Activated T-cell treated with anti-CD3 and anti-CD28 coated beads, Interleukin-2, amount 50 U/mL, for 1 hour (primary cell): ENCODE measurements at places on chromosomes 13 and 19.
A peak's percentile ranks its signal among the peaks of the same experiment; 100 is the strongest.

- DNase-seq = no peak
Measured at GRCh38 chr13:28704282-28704681, 14.5 kb downstream of the SLC46A3 start.

- no peak for DNase-seq
Measured at GRCh38 chr19:5977222-5977784, 637 bp downstream of the RANBP3 start.

DNA sequence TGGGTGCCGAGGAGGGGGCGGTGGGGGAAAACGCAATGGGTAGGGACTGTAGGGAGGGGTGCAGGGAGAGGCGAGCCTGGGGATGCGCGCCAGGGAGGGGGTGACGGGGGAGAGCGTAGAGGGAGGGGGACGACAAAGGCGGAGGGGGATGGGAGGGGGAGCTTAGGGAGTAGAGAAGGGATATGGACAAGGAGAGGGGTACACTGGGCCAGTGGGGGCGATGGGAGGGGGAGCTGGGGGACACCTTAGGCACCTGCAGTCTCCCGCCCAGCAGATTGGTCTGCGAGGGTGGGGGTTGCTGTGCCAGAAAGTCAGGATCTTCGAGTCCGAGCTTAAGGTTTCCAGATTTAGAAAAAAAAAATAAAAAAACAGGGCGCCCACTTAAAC, 15.7 kb downstream of the CCDC124 start:
- DNase-seq = no peak

DNA sequence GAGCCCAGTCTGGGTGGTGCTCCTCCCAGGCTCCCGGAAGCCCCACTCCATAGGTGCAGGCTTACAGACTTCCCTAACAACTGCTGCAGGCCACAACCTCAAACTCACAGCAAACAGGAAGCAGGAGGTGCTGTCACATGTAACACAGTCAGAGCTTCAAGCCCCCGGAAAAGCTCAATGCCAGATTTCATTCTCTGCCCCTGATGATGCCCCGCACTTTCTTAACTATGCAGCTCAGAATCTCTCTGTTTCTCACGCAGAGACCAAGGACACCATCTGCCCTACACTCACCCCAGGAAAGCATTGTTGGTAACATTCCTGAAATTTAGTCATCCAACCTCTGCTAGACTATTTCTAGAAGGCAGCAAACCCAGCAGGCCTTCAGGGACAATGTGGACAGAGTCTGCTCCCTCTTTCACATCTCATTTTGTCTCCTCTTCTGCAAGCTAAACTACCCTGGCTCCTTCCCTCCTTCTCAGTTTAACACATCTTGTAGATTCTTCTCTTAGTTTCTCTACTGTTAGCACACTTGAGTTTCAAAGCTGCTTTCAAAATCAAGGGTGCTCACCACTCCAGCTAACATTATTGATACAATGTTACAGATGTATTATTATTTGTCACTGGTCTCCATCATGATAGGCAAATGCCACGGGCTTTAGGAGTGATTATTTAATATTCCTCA, 162.5 kb downstream of the KCTD12 start:
- no peak for DNase-seq

DNA sequence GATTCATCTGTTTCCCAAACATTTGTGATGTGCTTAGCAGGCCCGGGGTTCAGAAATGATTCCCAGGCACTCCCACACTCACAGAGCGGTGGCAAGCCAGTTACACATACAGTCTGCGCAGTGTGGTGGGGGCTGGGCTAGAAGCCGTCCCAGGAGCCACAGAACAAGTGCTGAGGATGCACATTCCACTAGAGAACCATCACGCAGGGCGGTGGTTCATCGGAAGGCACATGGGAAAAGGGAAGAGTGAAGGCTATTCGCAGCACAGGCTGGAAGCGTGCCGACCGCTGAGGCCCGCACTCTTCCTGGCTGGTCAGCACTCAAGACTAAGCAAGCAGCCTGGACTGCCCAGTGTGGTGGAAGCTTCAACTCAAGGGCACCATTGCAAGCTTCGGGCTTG, 126.3 kb upstream of the SLC7A1 start:
- no peak for DNase-seq

- no peak for DNase-seq
Measured at GRCh38 chr13:106492588-106493475, 42.6 kb downstream of the EFNB2 start.

GRCh38 chr19:34096020-34096915, 76.0 kb upstream of the LSM14A start:
- DNase-seq = no peak

- DNase-seq = no peak
Measured at GRCh38 chr13:39959497-39960144, 304.2 kb downstream of the COG6 start.

GRCh38 chr19:48926909-48927308, 6.6 kb upstream of the DHDH start:
- DNase-seq = no peak

DNA sequence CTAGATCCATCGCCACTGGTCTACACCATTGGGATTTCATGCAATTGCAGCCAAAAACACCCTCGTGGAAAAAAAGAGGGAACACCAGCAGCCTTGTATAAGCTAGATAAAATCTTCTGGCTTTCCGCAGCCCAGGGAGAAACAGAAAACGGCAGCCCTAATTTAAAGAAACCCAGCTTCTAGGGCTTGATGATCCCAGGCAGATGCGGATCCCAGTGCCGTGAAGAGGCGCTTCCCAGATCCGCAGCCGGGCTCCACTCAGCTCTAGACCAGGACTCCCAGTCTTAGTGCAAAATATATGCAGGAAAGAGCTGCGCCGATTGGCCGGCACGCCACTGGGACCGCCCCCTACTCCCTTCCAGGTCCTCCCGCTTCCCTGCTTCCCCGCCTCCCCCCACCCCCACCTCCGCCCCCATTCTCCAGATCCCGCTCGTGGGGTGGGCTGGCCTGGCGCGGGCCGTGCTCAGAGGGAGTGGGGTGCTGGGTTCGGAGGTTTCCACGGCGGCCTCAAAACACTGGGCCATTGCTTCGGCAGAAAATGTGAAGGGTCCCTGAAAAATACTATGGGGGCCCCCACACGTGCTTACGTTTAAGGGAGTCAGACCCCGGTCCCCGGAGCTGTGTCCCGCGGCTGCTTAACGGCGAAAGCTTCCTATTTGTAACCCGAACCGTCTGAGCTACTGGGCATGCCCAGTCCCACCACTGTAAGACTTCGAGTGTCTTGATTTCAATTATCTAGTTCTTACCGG, 63.1 kb downstream of the SERP2 start:
- DNase-seq = peak; percentile 39

DNA sequence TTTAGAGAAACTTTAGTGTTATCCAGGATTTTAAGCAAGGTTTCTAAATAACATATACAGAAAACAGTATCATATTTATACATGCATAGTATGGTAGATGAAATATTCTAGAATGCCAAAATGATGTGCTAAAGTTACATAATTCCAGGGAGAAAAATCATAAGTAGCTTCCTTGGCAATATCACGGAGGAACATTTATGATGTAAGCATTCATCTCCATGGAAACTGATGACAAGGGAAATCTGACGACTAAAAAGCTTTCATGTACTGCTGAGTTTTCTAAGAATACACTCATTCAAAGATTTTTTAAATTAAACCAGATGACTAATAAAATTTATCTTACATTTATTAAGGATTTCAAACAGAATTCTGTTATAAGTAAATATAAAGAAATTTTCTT, 4.7 kb downstream of the TEX30 start:
- DNase-seq = no peak

DNA sequence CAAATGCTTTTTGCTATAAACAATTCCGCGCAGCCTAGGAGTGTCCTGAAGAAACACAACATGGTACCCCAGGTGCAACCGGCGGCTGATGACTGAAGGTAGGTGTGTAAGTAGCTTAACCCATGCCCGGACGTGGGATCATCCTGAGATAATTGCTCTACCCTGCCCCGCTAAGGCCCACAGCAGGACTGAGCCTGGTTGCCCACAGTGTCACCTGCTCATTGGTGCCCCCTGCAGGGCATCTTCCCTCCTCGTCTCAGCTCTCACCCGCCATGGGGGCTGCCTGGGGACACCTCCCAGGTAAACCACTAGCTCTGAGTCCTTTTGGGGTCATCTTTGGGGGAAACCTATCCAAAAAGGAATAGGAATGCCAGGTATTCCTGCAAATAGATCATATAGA, 22.3 kb downstream of the TMEM161A start:
- DNase-seq = peak; percentile 50

- DNase-seq = no peak
Measured at GRCh38 chr19:46133101-46133627, 8.7 kb upstream of the IGFL3 start.

GRCh38 chr19:46924874-46925547, 64.2 kb downstream of the ARHGAP35 start:
- DNase-seq = no peak

GRCh38 chr19:15368798-15369593, 10.6 kb downstream of the AKAP8 start:
- no peak for DNase-seq

DNA sequence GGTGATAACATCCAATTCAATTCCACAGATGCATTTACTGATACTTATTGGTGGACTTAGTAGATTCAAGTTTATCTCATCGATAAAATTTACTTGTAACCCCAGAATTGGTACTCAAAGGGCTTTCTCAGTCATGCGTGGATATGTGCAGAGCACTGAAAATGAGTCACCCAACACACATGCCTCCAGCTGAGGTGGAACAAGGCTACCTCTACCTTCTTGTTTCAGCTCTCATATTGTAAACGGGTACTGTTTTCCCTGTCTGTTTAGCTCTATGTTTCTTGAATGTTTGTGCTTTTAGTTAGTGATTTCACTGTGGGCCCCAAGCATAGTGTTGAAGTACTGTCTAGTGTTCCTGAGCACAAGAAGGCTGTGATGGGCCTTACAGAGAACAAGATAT, 1.5 kb downstream of the LRRC63 start:
- DNase-seq = no peak

GRCh38 chr13:41756198-41756880, 204.6 kb downstream of the VWA8 start:
- no peak for DNase-seq

DNA sequence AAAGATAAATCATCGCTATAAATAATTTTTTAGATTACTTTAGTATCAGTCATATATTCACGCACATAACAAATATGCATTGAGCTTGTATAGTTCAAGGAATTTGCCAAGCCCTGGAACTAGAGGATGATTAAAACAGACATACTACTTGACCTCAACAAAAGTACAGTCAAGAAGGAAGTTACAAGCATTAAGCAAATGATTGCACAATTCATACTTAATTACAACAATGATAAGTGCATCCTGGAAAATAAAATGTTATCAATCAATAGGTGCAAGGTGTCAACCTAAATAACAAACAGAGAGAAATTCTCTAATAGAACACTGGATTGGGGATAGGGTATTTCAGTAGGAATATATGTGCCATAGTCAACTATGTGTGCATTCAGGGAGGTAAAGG, 491.2 kb downstream of the GPC5 start:
- DNase-seq = no peak

GRCh38 chr13:78382491-78382890, 220.9 kb downstream of the POU4F1 start:
- DNase-seq = no peak

GRCh38 chr19:13011653-13012389, 16.5 kb downstream of the NFIX start:
- no peak for DNase-seq

DNA sequence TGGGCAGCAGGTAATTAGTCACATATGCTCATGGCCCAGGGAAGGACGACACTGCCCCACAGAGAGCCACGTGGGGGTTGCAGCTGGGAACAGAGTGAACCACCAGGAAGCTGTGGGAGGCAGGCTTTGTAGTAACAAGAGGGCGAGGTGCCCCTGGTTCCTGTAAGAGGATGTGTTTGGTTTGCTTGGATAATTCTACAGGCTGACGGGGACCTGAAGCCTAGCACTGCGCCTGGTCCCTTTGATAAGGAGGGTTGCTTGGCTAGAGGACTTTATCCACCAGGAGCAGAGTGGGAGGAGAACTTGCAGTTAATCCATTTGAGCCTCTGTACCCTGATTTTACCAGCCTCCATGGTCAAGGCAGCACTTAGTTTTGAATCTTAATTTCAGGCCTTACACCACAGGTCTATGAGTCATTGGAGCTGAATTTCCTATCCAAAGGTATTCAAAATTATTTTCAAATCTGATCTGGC, 67.4 kb upstream of the CLDN10 start:
- DNase-seq = no peak
